ENCODE measurements at places on chromosomes 2 and 18. TPM values are rescaled to one million over a fixed set of nuclear protein-coding genes. Genes with fewer than 3 reads are reported as not detected.

The M1AP gene
- 7.9 TPM for total RNA-seq

The EFHD1 gene
- 5.4 TPM for total RNA-seq

DNA sequence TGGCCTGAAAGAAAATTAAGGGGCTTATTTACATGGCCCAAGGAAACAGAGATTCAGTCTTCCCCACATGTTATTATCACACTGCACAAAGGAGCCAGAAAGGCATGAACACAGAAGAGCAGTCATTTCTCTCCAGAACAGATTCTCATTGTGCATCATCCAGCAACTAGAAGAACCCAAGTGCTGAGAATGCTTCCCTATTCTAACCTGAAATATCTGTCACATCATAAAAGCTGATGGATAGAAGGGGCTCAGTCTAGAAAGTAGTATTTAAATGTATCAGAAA, 145.8 kb downstream of the TMEM163 start:
- DNase-seq, result no peak

DNA sequence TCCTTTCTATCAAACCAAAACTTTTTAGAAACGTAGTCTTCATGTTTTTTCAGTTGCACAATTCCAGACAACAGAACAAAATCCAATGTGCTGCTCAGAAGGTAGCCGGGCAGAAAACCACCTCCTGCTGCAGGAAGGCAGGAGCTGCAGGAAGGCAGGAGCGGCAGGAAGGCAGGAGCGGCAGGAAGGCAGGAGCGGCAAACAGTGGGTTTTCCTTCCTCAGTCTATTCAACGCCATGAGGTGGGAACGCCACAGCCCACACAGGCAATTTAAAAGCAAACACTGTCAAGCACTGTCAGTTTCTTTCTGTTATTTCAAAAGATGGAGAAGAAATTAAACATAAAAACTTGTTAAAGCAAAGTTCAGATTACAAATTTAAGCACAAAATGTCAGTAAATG, 601.2 kb upstream of the SALL3 start:
- no peak for DNase-seq
